ENCODE measurements at places on chromosomes 6 and 20.

- no peak for DNase-seq
These were observed 9.8 kb upstream of the TXNDC5 start for GRCh38 chr6:7920425-7920824.

- no peak for DNase-seq
These were observed 2.7 kb upstream of the PLCB1 start for GRCh38 chr20:8129211-8129976.

GRCh38 chr6:145903356-145904102 is 60.6 kb downstream of the SHPRH start:
- DNase-seq = no peak

DNA sequence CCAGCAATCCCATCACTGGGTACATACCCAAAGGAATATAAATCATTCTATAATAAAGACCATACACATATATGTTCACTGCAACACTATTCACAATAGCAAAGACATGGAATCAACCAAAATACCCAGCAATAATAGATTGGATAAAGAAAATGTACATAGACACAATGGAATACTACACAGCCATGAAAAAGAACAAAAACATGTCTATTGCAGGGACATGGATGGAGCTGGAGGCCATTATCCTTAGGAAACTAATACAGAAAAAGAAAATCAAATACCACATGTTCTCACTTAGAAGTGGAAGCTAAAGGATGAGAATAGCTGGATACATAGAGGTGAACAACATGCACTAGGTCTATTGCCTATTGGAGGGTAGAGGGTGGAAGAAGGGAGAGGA is 674.6 kb downstream of the PHF3 start:
- no peak for DNase-seq

DNA sequence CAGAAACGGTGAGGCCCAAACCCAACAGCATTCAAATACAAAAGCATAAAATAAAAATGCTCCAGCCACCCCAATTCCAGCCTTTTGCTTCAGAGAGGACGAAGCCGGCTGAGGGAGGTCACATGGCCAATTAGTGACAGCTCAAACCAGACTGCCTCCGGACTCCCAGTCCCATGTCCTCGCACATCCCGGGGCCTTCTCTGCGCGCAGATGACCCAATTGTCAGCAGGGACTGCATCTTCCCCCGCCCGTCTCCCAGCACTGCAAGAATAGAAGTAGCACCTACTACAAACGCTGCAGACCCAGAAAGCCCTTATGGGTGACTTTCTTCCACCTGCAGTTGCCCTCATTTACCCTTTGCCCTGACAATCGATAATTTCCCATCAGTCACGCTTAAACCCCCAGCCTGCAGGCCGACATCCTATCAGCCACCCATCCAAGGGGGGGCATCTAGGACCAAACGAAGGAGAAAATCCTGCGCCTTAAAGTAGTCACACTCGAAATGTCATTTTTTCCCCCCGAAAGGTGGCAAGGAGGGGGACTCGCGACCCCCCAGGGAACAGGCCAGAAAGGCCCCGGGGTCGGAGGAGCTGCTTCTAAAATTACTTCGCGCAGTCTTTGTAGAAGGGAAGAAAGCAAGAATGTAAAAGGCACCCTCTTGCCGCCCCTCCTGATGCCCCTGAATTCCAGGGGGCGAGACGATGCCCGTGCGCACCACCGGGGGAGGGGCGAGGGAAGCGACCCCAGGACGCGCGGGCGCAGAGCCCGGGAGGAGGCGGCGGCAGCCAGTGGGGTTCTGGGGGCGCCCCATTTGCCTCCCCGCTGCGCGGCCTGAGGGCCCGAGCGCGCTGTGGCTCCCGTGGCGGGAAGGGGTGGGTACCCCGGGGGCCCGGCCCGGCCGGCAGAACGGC is 792 bp downstream of the SLC23A2 start:
- DNase-seq = no peak

DNA sequence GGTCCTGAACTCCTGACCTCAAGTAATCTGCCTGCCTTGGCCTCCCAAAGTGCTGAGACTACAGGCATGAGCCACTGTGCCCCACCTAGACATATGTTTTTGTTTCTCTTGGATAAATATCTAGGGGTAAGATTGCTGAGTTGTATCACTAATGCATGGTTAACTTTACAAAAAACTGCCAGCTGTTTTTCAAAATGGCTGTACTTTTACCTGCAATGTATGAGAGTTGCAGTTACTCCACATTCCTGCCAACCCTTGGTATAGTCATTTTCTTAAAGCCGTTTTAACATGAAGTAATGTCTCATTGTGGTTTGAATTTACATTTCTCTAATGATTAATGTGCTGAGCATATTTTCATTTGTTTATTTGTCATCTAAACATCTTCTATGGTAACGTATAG is 289.7 kb downstream of the UTRN start:
- DNase-seq = no peak

DNA sequence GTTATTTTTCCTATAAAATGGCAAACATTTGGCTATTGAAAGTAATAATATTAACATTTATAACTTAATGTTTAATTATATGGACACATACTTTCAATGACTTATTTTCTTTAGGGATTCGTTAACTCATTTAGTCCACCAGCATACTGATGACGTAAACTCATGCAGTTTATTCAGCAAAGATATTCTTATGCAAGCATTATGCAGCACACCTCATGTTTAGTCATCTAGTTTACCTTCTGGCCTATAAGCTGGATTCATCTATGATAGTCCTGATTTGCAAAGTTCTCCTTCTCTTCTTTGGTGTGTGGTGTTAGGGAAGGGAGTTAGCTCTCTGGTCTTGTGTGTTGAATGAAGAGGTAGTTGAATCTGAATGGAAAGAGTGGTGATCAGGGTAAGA is 60.0 kb downstream of the OR2J2 start:
- no peak for DNase-seq

- no peak for DNase-seq
These were observed 4.7 kb downstream of the DSN1 start for GRCh38 chr20:36768768-36769430.

- DNase-seq = no peak
These were observed 122.3 kb downstream of the JARID2 start for GRCh38 chr6:15368186-15368585.

DNA sequence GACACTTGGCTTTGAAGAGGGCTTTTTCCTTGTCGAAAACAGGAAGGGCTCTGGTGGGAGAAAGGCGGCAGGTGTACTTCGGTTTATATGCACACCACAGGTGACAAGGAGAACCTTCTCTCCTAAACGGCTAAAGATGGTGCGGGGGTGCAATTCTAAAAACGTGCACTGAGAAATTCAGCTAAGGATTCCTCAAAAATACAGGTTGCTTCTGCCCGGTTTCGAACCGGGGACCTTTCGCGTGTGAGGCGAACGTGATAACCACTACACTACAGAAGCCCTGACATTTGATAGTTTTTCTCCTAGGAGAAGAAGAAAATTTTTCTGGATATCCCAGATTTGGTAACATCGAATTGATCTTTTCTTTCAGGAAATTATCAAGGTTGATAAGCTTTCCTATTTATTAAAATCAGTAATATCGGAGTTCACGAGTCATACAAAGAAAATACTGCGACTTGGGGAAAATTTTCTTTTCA is 32.0 kb downstream of the POM121L2 start:
- DNase-seq = no peak

DNA sequence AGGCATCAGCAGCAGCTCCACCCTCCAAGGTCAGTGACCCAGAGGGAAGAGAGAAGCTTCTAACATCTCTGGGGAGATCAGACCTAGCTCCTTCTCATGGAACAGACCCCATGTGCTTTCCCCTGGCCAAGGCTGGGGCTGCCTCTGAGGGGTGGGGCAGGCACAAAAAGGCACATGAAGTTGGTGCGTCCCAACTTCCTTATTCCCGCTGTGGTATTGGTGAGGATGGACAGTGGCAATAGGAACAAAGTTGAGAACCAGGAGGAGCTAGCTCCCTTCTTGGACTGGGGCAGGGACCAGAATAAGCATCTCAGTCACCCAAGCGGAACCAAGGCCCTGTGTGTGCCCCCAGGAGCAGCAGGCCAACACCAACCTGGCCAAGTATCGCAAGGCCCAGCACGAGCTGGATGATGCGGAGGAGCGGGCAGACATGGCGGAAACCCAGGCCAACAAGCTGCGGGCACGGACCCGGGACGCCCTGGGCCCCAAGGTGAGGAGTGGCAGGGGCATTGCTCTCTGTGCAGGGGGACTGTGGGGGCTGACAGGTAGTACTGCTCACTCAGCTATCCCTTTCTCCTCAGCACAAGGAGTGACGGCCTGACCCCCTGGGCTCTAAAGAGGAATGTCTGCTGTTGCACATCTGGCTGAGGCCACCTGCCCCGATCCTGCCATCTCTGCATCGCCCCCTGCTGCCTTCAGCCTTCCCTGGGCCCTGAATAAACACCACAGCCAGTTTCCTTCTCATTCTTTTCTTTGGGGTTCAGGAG is 46.1 kb downstream of the MYH7B start:
- DNase-seq = no peak
